Bronchial epithelial cell (primary cell): ENCODE measurements at places on chromosomes 11 and 22. TPM values are rescaled to one million over a fixed set of nuclear protein-coding genes. Genes with fewer than 3 reads are reported as not detected.

- DNase-seq = no peak
Observed at GRCh38 chr22:40641269-40641668, 4.8 kb upstream of the MRTFA start.

DNA sequence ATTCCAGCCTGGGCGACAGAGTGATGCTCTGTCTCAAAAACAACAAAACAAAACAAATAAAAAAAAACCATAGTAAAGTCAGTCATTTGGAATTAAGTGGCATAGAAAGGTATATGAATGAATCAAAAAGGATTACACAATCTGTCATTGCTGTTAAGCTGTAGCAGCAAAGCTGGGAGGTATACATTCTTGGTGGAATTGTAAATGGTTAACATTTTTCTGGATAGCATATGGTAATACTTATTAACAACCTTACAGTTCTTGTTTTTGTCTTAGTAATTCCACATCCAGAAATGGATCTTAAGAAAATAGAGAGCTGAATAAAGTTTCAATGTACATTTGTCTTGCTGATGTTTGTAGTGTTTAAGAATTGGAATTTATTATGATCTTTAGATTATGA is 30.0 kb downstream of the DDX10 start:
- DNase-seq = peak; percentile 37

DNA sequence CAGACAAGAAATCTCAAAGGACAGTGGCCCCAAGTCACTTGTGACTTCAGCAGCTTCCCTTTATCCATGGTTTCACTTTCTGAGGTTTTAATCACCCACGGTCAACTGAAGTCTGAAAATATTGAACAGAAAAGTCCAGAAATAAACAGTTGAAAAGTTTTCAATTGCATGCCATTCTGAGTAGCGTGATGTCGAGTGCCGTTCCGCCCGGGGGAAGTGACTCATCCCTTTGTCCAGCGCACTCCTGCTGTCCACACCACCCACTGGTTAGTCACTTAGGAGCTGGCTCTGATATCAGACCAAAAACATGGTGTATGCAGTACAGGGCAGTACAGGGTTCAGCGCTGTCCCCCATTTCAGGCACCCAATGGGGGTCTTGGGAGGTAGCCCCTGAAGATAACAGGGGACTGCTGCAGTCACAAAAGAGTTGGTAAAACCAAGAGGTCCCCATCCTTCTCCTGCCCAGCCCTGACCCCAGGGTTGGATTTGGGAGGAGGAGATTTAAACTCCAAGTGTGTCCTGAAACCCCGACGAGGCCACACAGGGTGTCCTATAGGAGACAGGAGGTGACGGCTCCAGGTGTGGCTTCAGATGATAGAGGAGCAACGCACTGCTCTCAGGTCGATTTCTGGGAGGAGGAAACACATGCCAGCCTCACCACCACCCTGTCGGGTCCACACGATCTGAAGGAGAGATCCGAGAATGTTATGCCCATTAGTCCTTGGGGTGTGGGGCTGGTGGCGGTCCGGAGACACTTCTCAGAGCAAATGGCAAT is 390.1 kb downstream of the CTTN start:
- peak; percentile 87 for DNase-seq

GRCh38 chr11:79232346-79232745 is 208.5 kb downstream of the TENM4 start:
- DNase-seq = no peak

MYH9 gene
- 378 and 611 TPM in 2 replicates for total RNA-seq

OR4D10 gene
- total RNA-seq = not detected in 2 replicates

HDHD5 gene
- 41.9 and 50.5 TPM in 2 replicates for total RNA-seq

ZNF215 gene
- 4.7 and 6.1 TPM in 2 replicates for total RNA-seq

- DNase-seq = no peak
Observed at GRCh38 chr11:719214-720016, 13.4 kb downstream of the EPS8L2 start.

PDGFD gene
- total RNA-seq = under 0.01 and 0.53 TPM in 2 replicates

- DNase-seq = no peak
Observed at GRCh38 chr11:19580646-19581045, 132.0 kb upstream of the NAV2 start.

GRCh38 chr22:37445501-37445900 is 18.2 kb upstream of the ELFN2 start:
- DNase-seq = no peak

DNA sequence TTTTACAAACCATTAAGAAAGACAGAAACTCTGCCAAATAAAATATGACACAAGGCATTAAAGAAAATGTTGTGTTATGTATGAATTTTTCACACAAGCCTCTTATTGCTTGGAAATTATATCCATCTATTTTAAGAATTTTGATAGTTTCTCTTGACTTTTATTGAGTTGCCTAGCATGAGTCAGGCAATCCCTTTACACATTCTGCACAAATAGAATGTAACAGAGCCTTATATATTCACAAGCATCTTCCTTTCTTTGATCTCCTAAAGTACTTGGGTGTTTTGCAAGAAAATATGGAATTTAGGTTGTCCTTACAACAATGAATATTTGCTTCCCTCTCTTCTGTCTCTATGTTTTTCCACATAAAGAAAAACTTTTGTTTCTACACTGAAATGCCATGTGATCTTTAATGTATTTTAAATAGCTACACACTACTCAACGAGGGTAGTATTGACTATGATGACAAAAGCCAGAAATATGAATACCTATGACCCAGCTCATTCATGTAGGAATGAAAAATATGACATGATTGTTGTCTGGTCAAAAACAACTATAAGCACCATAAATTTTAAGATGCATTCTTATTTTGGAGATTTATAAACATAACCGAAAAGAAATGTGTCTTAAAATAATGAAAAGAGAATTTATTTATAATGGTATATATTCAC is 398.8 kb downstream of the GUCY1A2 start:
- no peak for DNase-seq

GRCh38 chr11:87572881-87573280 is 535.1 kb downstream of the TMEM135 start:
- DNase-seq = no peak

C11orf42 gene
- not detected in 2 replicates for total RNA-seq

- no peak for DNase-seq
Observed at GRCh38 chr11:106463154-106463553, 385.7 kb downstream of the AASDHPPT start.

DNA sequence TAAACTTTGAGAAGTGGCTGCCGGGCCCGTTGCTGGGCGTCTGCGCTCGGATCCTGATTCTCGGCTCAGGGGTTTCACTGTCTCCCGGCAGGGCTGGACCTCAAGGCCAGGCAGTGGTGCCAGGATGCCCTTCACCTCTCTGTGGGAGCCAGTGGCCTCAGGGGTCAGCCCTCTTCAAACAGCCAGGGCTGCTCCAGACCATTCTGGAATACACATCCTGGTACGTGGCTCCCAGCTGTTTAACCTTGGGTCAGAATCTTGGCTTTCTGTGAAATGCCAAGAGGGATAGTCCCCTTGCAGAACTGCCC is 70.5 kb downstream of the MPPED1 start:
- DNase-seq = no peak

GSC2 gene
- not detected in 2 replicates for total RNA-seq

- DNase-seq = peak; percentile 33
Observed at GRCh38 chr11:110125632-110126031, 32.4 kb downstream of the ZC3H12C start.

TRIM51 gene
- total RNA-seq = not detected in 2 replicates

PAK1 gene
- total RNA-seq = 35.8 and 59.5 TPM in 2 replicates

- DNase-seq = no peak
Observed at GRCh38 chr22:21845558-21846453, 21.6 kb downstream of the MAPK1 start.

- DNase-seq = no peak
Observed at GRCh38 chr11:133911171-133911570, 45.6 kb downstream of the IGSF9B start.

TMEM45B gene
- total RNA-seq = 162 and 317 TPM in 2 replicates

GRCh38 chr22:48249713-48250268 is 1487.3 kb downstream of the TBC1D22A start:
- DNase-seq = no peak

- DNase-seq = no peak
Observed at GRCh38 chr11:66878474-66878873, 21.6 kb downstream of the LRFN4 start.

GRCh38 chr22:47382164-47382890 is 619.9 kb downstream of the TBC1D22A start:
- no peak for DNase-seq

GRCh38 chr22:29702000-29702930 is 17.5 kb upstream of the CABP7 start:
- no peak for DNase-seq

DNA sequence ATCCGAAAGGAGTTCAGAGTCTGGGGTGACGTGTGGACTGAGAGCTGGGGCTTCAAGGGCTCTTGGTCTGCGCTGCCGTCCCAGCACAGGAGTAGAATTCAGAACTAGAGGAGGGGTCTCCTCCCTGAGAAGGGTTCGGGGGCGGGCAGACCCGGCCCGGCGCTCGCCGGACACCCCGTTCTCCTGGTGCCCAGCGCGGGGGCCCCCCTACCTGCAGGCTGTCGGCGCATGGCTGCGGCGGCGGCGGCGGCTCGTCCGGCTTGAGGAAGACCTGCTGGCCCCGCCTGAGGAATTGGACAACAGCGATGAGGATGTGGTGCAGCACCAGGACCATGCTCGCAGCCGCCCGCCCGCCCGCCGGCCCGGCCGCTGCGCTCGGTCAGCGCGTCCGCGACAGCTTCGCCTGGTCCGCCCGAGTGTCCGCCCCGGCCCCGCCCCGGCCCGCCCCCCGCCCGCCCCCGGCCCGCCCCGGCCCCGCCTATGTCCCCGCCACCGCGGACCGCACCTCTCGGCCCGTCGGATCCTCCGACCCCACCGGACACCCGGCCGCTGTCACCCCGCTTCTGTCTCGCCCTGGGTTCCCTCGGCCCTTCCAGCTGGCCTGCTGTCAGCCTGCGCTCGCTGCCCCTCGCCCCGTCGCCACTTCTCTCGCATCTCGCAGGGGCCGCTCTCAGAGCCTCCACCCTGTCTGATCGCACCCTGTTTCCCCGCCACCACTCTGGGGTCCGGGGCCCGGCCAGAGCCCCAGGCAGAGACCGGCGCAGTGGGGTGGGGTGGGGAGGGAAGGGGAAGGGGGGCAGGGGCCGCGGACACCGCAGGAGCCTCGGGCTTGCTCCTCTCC is 32.0 kb downstream of the PDE2A start:
- no peak for DNase-seq

TRPM5 gene
- total RNA-seq = not detected in 2 replicates

CHST1 gene
- total RNA-seq = 0.26 and 2.4 TPM in 2 replicates

CYB5R2 gene
- total RNA-seq = 12.1 and 16.4 TPM in 2 replicates

GRCh38 chr11:115626414-115626813 is 122.2 kb upstream of the CADM1 start:
- DNase-seq = no peak

- peak; percentile 39 for DNase-seq
Observed at GRCh38 chr11:94638902-94639373, 71.8 kb downstream of the PIWIL4 start.

DNA sequence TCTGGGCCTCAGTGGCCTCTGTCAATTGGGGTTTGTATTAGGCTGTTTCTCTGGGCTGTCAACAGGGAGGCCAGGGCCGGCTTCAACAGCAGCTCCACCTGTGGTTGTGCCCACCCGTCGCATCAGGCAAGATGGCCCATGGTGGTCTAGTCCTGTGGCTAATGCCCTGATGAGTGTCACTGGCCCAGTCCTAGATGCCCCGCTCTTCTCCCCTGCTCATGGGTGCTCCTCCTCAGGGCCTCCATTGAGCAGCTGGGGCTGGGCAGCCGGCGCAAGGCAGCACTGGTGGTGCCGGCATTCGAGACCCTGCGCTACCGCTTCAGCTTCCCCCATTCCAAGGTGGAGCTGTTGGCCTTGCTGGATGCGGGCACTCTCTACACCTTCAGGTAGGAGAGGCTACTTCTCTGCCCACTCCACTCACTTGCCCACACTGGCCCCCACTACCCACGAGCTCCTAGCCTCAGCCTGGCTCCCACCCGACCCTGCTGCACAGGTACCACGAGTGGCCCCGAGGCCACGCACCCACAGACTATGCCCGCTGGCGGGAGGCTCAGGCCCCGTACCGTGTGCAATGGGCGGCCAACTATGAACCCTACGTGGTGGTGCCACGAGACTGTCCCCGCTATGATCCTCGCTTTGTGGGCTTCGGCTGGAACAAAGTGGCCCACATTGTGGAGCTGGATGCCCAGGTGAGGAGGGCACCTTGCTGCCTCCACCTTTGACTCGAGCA is 5.4 kb downstream of the LARGE2 start:
- no peak for DNase-seq

GRCh38 chr11:37942081-37942480 is 1344.0 kb upstream of the RAG2 start:
- peak; percentile 35 for DNase-seq

DNA sequence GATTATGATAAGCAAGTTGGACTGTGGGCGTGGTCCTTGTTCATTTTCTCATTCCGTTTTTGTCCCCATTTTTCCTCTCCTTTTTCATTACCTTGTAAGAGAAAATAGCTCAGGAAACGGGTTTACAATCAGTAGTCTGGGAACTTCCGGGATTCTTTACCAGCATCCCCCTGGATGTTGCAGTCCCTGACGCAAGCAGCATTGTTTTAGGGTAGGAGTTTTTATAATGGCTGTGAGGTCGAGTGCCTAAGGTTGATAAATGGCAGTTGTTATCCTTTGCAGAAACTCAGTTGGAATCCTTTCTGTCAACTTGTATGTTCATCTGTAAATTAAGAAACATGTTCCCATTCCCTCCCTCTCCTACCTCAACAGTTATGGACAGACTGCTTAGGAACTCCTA is 68.3 kb downstream of the ARHGEF12 start:
- no peak for DNase-seq

GRCh38 chr11:65869643-65870306 is 2.8 kb downstream of the EFEMP2 start:
- DNase-seq = no peak

GRCh38 chr11:128725630-128726319 is 31.9 kb downstream of the FLI1 start:
- no peak for DNase-seq

DNA sequence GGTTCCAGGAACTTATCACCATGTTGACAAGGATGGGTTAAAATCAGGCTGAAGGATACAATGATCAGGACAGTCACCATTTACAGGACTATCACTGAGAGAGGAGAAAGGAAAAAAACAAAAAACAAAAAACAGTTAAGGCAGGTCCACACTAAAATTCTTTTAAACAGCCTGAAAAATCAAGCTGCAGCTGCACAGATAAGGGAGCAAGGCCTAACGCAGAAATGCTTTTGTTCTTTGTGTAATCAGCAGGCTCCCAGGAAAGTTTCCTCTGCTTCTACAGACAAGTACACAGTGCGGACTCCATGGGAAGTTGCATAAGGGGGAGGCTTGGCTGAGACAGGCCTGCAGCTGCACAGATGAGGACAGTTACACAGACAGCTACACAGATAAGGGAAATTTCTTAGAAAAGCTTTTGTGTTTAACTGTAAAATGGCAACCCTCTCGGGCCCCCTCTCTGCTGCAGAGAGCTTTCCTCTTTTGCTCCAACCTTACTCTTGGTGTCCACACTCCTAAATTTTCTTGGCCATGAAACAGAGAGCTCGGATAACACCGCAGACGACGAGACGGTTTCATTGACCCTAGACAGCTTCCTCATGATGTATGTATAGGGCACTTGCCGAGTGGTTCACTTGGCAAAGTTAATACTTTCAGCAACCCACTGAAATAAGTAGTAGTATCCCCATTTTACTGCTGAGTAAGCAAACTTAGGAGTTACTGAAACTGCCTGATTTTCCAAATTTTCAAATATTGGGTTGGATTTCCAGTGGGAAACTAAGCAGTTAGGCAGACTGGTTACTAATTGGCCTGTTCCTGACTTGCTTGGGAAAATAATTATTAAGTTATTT is 45.5 kb downstream of the PIWIL3 start:
- peak; percentile 11 for DNase-seq

DEPDC7 gene
- 0.90 and 1.6 TPM in 2 replicates for total RNA-seq

RFPL2 gene
- total RNA-seq = not detected in 2 replicates

COX8A gene
- total RNA-seq = 266 and 382 TPM in 2 replicates

TENM4 gene
- 3.2 and 6.1 TPM in 2 replicates for total RNA-seq

GPR152 gene
- total RNA-seq = not detected in 2 replicates

- no peak for DNase-seq
Observed at GRCh38 chr22:20175597-20175900, 24.7 kb upstream of the CCDC188 start.
